ENCODE measurements at places on chromosomes 7 and 10. TPM values are rescaled to one million over a fixed set of nuclear protein-coding genes. Genes with fewer than 3 reads are reported as not detected.

Gene ADAMTS14
- 0.64 TPM for total RNA-seq

Gene LRRC17
- total RNA-seq: 0.32 TPM

Gene ZNF273
- total RNA-seq: 6.0 TPM

Gene THSD7A
- 1.00 TPM for total RNA-seq

All from esophagus mucosa (tissue), 1 donor.